ENCODE measurements at places on chromosomes 16 and 17. TPM values are rescaled to one million over a fixed set of nuclear protein-coding genes. Genes with fewer than 3 reads are reported as not detected.

- no peaks in the 10 kb centered on the region for H3K4me1 ChIP-seq
- H3K27ac ChIP-seq, result no peak overlapping the region
- no peaks in the 10 kb centered on the region for H3K36me3 ChIP-seq
- H3K27me3 ChIP-seq, result no peaks in the 10 kb centered on the region
- no peak overlapping the region for H3K4me3 ChIP-seq
- no peak for DNase-seq
These were observed 538 bp downstream of the TM4SF5 start for GRCh38 chr17:4772235-4772613.

GRCh38 chr17:6064868-6065267, 5.3 kb upstream of the WSCD1 start:
- no peak overlapping the region for H3K27ac ChIP-seq
- H3K27me3 ChIP-seq, result peaks cover 24% of the 10 kb centered on the region
- no peaks in the 10 kb centered on the region for H3K36me3 ChIP-seq

DNA sequence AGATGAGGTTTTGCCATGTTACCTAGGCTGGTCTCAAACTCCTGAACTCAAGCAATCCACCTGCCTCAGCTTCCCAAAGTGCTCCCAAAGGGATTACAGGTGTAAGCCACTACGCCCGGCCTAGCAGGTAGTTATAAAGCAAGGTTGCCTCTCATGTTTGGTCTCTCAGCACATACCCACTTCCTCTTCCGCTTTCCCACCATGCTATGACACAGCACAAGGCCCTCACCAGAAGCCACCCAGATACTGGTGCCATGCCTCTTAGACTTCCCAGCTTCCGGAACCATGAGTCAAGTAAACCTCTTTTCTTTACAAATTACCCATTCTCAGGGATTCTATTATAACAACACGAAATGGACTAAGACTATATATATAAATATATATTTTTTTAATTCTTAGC, 143.6 kb downstream of the COPRS start:
- H3K36me3 ChIP-seq, result no peaks in the 10 kb centered on the region
- H3K4me3 ChIP-seq, result no peak overlapping the region
- H3K27me3 ChIP-seq, result no peaks in the 10 kb centered on the region

- H3K27me3 ChIP-seq, result no peaks in the 10 kb centered on the region
- no peaks in the 10 kb centered on the region for H3K4me1 ChIP-seq
- no peaks in the 10 kb centered on the region for H3K36me3 ChIP-seq
- no peak for DNase-seq
These were observed 61.6 kb downstream of the TNFRSF13B start for GRCh38 chr17:16910341-16910740.

TBC1D3 gene
- not detected for total RNA-seq

GRCh38 chr17:70775679-70776078, 606.3 kb downstream of the KCNJ2 start:
- no peaks in the 10 kb centered on the region for H3K27me3 ChIP-seq
- H3K4me1 ChIP-seq, result no peaks in the 10 kb centered on the region
- DNase-seq, result no peak
- no peaks in the 10 kb centered on the region for H3K36me3 ChIP-seq
- no peak overlapping the region for H3K4me3 ChIP-seq

GRCh38 chr16:51048544-51048943, 102.5 kb downstream of the SALL1 start:
- H3K27ac ChIP-seq, result no peak overlapping the region
- no peaks in the 10 kb centered on the region for H3K36me3 ChIP-seq
- H3K27me3 ChIP-seq, result no peaks in the 10 kb centered on the region

KCNJ16 gene
- total RNA-seq, result not detected

DNA sequence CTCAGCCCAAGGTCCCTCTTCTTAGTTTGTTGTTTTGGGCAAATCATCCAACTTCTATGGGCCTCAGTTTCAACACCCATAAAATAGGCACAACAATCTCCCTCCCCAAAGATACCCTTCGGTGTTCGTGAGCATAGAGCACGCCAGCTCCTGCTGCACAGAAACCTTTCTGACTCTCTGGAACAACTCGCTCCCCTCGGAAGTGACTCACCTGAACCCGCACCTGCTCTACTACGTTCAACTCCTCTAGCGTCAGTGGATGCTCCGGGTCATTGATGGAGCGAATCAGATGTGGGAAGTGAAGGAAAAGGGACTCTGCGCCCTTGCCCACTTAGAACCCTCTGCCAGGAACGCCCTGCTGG, 445 bp downstream of the CIAO2B start:
- peaks cover 9% of the 10 kb centered on the region for H3K27me3 ChIP-seq
- H3K36me3 ChIP-seq, result no peaks in the 10 kb centered on the region
- H3K4me1 ChIP-seq, result peaks cover 10% of the 10 kb centered on the region
- peak overlapping the region; percentile 85 for H3K4me3 ChIP-seq
- DNase-seq, result no peak

- peak; percentile 26 for DNase-seq
- H3K27me3 ChIP-seq, result no peaks in the 10 kb centered on the region
- peaks cover 5% of the 10 kb centered on the region for H3K4me1 ChIP-seq
- H3K27ac ChIP-seq, result peak overlapping the region; percentile 55
- H3K4me3 ChIP-seq, result peak overlapping the region; percentile 73
These were observed 705 bp downstream of the KRABD2 start for GRCh38 chr17:8375738-8376259.

ABCA8 gene
- not detected for total RNA-seq

DNA sequence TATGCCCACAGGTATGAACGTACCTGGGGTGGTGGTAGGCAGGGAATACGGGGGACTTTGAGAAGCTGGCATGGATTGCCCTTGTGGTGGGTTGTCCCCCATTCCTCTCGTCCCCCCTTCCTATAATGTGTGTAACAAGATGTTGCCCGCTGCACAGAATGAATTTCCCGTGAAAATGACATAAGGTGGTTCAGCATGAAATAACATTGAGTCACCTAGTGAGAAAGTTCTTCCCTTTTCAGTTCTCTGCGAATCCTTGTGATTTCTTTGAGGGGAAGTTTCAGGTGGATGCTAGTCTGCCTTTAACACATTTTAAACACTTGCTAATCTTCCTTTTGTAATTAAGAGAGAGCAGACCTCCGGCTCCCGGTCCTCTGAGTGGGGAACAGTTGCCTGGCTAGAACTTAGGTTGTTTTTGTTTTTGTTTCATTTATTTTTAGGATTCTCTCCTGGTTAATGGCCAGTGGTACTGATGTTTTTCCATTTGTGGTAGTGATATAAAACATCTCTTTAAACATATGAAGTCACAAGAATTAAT, 58.9 kb downstream of the RAP1GAP2 start:
- H3K36me3 ChIP-seq, result no peaks in the 10 kb centered on the region
- DNase-seq, result no peak
- H3K4me3 ChIP-seq, result peak overlapping the region; percentile 68
- no peak overlapping the region for H3K27ac ChIP-seq

DNA sequence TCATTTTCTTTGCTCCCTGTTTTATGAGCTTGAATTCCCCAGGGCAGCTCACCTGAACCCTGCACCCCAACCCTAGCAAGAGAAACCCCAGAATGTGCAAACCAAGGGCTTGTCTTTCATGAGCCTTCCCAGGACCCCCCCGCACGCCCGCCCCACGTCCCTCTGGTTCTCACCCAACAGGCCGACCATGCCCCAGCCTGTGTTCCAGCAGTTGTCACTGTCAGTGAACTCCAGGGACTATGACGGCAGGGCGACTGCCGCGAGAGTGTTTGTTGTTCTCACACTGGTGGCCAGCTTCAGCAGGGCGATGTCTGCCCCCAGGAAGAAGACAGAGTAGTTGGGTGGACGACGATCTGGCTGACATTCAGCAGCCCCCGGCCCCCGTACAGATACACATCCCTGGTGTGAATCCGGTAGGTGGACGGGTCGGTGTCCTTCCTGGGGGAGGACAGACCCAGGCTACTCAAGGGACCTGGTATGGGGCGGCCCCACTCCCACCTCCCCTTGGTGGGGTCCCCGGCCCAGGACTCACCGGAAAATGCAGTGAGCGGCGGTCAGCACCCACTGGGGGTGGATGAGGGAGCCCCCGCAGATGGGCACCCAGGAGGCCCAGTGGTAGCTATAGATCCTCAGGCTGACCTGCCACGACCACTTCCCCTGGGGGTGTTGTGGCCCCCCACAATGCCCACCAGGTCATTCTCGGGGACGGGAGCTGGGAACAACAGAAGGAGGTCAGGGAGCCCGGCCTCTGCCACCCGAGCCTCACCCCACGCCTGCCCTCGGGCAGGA, 20.1 kb downstream of the TPSD1 start:
- no peak overlapping the region for H3K27ac ChIP-seq
- no peak overlapping the region for H3K4me3 ChIP-seq
- no peak for DNase-seq
- H3K4me1 ChIP-seq, result peaks cover 14% of the 10 kb centered on the region
- H3K36me3 ChIP-seq, result no peaks in the 10 kb centered on the region

GRCh38 chr17:32298298-32298697, 32.7 kb downstream of the RHBDL3 start:
- H3K27ac ChIP-seq, result no peak overlapping the region
- H3K27me3 ChIP-seq, result no peaks in the 10 kb centered on the region
- H3K36me3 ChIP-seq, result no peaks in the 10 kb centered on the region
- no peak overlapping the region for H3K4me3 ChIP-seq
- DNase-seq, result no peak

DNA sequence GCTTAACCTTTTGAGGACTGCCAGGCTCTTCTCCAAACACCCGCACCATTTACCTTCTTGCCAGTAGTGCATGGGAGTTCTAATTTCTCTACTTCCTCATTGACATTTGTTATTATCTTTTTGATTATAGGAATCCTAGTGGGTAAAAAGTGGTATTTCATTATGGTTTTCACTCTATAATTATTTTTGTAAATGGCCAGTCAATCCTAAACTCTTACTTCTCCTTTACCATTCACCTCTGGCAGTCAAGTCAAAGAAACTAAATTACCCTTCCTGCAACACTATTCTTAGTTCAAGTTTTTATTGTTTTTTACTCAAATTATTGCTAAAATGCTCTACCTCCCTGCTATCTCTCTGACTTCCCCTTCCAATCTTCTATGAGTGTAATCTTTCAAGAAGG, 29.8 kb upstream of the ANKFY1 start:
- no peaks in the 10 kb centered on the region for H3K27me3 ChIP-seq
- DNase-seq, result no peak
- peaks cover 3% of the 10 kb centered on the region for H3K36me3 ChIP-seq
- no peak overlapping the region for H3K4me3 ChIP-seq

GUCY2D gene
- total RNA-seq, result not detected

DNA sequence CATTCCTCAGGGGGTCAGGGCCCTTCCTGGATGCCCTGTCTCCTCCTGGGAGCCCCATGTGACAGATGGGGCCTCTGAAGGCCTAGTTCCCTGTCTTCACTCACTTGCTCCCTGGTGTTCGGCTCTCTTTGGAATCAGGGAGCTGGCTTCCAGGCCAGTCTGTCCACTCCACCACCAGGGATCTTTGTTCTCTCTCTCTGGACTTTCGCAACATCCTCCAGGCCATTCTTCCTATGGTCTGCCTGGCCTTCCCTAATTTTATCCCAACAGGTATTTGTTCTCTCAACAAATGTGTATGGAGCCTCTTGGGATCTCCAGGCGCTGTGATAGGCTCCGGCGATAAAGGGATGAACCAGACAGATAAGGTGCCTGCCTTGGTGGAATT, 286.4 kb downstream of the CPPED1 start:
- H3K4me3 ChIP-seq, result no peak overlapping the region
- no peak for DNase-seq
- H3K4me1 ChIP-seq, result no peaks in the 10 kb centered on the region
- H3K36me3 ChIP-seq, result no peaks in the 10 kb centered on the region

MMP28 gene
- total RNA-seq, result not detected

GRCh38 chr17:76089680-76090516, 10.9 kb downstream of the ZACN start:
- no peak overlapping the region for H3K27ac ChIP-seq
- no peaks in the 10 kb centered on the region for H3K4me1 ChIP-seq
- no peaks in the 10 kb centered on the region for H3K27me3 ChIP-seq
- H3K4me3 ChIP-seq, result no peak overlapping the region
- no peaks in the 10 kb centered on the region for H3K36me3 ChIP-seq

DNA sequence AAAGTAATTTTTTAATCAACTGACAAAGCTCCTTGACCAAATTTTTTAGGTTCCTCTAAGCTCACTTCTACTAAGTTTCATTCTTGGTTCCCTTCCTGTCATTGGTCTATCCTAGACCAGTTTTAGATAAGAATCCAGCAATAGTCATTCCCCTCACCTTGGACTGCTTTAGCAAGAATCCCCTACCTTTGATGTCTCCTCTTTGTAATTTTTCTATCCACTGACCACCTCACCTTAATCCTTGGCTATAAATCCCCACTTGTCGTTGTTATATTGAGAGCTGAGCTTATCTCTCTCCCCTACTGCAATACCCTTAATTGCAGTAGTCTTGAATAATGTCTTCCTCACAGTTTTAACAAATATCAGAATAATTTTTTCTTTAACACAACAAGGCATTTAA, 107.2 kb downstream of the USP32 start:
- no peak overlapping the region for H3K4me3 ChIP-seq
- H3K27ac ChIP-seq, result peak overlapping the region; percentile 0
- H3K36me3 ChIP-seq, result no peaks in the 10 kb centered on the region

CCDC154 gene
- total RNA-seq, result 0.28 TPM

GRCh38 chr17:74730491-74731346, 6.3 kb upstream of the RAB37 start:
- no peaks in the 10 kb centered on the region for H3K4me1 ChIP-seq
- DNase-seq, result no peak
- no peak overlapping the region for H3K4me3 ChIP-seq
- no peak overlapping the region for H3K27ac ChIP-seq
- H3K36me3 ChIP-seq, result no peaks in the 10 kb centered on the region
- peaks cover 22% of the 10 kb centered on the region for H3K27me3 ChIP-seq

- DNase-seq, result no peak
- H3K27me3 ChIP-seq, result no peaks in the 10 kb centered on the region
These were observed 15.4 kb downstream of the CLUH start for GRCh38 chr17:2695961-2696760.

DNA sequence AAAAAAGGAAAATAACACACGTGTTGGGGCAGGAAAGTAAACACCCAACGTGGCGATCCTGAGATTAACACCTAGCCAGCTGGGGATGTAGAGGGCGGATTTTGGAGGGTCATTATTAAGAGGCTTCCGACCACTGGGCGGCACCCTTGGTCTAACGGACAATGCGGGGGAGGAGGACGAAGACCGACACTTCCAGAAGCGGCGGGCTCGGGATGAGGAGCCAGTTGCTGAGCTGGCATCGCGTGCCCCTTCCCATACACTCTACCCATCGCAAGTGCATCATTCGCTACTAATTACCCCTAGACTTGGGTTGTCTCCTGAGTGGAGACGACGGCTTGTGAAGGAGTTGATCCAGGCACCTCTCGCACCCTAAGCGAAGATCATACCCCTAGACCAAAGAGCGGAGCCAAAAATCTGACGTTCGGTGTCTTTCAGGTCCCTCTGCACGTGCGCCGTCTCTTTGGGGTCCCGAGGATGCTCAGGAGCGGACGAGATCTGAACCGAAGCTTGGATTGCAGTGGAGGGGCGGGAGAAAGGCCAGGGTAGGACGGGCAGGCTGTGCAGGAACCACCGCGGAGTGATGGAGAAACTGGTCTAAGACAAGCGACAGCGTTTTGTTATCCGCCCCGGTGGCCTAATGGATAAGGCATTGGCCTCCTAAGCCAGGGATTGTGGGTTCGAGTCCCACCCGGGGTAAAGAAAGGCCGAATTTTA, 17.6 kb downstream of the ZNF213 start:
- DNase-seq, result peak; percentile 94
- H3K36me3 ChIP-seq, result no peaks in the 10 kb centered on the region
- H3K4me3 ChIP-seq, result peak overlapping the region; percentile 73
- no peak overlapping the region for H3K27ac ChIP-seq
- peaks cover 66% of the 10 kb centered on the region for H3K27me3 ChIP-seq
